ENCODE measurements at places on chromosomes 11 and 22. TPM values are rescaled to one million over a fixed set of nuclear protein-coding genes. Genes with fewer than 3 reads are reported as not detected.

GRCh38 chr11:66476841-66477251 is 3.4 kb upstream of the DPP3 start:
- no peaks in the 10 kb centered on the region for H3K36me3 ChIP-seq
- no peak overlapping the region for H3K27ac ChIP-seq
- DNase-seq = no peak
- no peak overlapping the region for H3K4me3 ChIP-seq
- peaks cover 12% of the 10 kb centered on the region for H3K4me1 ChIP-seq

DNA sequence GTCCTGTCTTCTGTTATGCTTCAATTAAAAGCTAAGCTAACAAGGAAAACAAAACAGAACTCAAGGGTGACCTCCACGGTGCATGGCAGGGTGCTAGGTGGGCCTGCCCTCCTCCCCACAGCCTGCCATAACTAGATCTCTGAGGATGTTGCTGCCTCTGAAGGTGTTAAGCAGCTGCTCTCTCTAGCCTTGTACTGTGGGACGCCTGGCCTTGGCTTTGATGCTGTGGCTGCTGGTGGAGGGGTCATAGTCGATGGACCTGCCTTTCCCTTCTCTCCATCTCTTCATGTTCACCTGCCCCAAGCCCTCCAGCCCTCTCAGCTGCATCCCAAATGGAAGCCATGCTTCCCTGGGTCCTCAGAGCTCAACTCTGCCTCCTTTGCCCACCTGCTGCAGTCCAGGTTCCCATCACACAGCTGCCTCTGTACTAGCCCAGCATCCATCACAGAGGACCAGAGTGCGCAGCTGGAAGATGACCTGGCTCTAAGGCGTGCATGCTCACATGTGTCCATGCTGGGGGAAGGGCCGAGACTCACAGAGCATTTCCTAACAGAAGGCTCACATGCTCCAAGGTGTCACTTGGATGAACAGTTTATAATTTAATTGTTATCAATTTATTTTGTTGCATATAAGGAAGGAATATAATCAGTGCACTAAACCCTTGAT is 180.3 kb upstream of the E2F8 start:
- no peaks in the 10 kb centered on the region for H3K27me3 ChIP-seq
- no peaks in the 10 kb centered on the region for H3K36me3 ChIP-seq
- H3K4me1 ChIP-seq = no peaks in the 10 kb centered on the region
- no peak overlapping the region for H3K27ac ChIP-seq
- H3K4me3 ChIP-seq = no peak overlapping the region
- no peak for DNase-seq

DNA sequence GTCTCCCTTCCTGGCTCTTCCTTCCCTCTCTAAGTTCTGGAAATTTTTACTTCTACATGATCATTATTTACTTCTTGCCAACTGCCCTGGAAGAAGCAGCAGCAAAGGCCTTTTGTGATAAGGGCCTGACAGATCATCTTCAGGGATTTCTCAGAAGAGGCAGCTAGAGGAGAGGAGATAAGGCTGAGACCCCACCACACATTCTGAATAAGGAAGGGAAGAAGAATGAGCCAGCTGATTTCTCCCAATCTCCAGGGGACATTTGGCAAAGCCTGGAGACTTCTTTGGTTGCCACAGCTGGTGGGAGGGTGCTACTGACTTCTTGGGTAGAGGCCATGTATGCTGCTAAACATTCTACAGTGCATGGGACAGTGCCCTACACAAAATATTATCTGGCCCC is 122.4 kb upstream of the OR9Q1 start:
- peaks cover 18% of the 10 kb centered on the region for H3K4me1 ChIP-seq
- H3K27me3 ChIP-seq = no peaks in the 10 kb centered on the region
- peak overlapping the region; percentile 67 for H3K27ac ChIP-seq
- no peak overlapping the region for H3K4me3 ChIP-seq
- H3K36me3 ChIP-seq = no peaks in the 10 kb centered on the region

The NOX4 gene
- not detected for total RNA-seq

The MIAT gene
- total RNA-seq = 0.57 TPM

- H3K27me3 ChIP-seq = no peaks in the 10 kb centered on the region
- no peaks in the 10 kb centered on the region for H3K36me3 ChIP-seq
- no peak for DNase-seq
- H3K4me3 ChIP-seq = no peak overlapping the region
Observed at GRCh38 chr11:131579932-131580387, 209.5 kb downstream of the NTM start.

DNA sequence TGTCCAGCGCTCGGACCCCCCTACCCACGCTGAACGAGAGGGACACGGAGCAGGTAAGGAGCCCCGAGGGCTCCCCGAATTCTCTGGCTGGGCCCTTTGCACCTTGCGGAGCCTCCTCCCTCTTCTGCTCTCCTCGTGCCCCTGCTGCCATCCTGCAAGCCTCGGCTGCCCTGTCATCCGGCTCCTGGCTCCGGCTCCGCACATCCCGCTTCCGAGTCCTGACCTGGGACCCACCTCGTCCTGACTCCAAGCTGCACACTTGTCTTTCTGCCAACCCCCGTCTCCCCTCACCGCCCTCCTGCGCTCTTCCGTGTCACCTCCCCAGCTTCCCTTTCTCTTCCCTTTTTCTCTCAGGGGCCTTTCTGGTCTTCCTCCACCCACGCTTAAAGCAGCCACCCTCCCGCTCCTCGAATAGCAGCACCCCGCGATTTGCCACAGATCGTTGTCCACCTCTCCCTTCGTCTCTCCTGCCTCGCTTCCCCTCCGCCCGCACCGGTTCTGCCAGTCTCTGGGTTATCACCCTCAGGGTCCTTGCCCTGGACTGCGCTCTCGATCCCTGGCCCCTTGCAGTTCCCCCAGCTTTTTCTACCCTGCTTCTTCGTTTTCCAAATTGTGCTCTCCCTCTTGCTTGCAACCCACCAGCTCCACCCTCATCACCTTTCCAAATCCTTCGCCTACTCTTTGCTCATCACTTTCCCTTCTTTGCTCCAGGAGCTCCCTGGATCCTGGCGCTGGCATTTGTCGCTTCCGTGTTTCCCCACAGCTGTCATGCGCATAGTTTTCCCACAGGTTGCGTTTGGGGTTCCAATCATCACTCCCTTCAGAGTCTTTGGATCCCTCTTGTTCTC is 822 bp downstream of the MARK2 start:
- peak overlapping the region; percentile 96 for H3K27ac ChIP-seq
- no peaks in the 10 kb centered on the region for H3K36me3 ChIP-seq
- peaks cover 65% of the 10 kb centered on the region for H3K4me1 ChIP-seq
- no peaks in the 10 kb centered on the region for H3K27me3 ChIP-seq

The CALCA gene
- total RNA-seq = not detected
